ENCODE measurements at places on chromosomes 13 and 19.
A peak's percentile ranks its signal among the peaks of the same experiment; 100 is the strongest.

- DNase-seq, result peak; percentile 83
Observed at GRCh38 chr19:3608750-3609322, 2.2 kb upstream of the TBXA2R start.

- DNase-seq, result peak; percentile 66
Observed at GRCh38 chr19:43624933-43625332, 5.5 kb upstream of the ZNF428 start.

- no peak for DNase-seq
Observed at GRCh38 chr13:60334310-60334709, 62.7 kb upstream of the TDRD3 start.

- DNase-seq, result no peak
Observed at GRCh38 chr13:100211016-100211710, 122.3 kb downstream of the PCCA start.

GRCh38 chr19:55552620-55553019 is 7.3 kb upstream of the SBK3 start:
- no peak for DNase-seq

GRCh38 chr19:46350029-46350757 is 3.3 kb downstream of the PPP5C start:
- DNase-seq, result peak; percentile 32

DNA sequence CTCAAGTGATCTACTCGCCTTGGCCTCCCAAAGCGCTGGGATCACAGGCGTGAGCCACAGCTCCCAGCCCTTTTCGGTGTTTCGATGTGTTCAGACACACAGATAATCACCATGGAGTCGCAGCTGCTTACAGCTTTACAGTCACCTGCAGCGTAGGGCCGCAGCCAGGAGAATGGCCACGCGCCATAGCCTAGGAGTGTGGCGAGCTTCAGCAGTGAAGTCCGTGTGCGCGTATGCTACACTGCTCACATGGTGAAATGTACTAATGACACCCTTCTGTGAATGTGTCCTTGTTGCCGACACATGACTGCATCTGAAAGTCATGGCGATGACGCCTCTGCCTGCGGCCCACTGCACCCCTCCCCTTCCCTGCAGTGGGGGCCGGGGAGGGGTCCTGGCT is 23.6 kb downstream of the AP3D1 start:
- no peak for DNase-seq

DNA sequence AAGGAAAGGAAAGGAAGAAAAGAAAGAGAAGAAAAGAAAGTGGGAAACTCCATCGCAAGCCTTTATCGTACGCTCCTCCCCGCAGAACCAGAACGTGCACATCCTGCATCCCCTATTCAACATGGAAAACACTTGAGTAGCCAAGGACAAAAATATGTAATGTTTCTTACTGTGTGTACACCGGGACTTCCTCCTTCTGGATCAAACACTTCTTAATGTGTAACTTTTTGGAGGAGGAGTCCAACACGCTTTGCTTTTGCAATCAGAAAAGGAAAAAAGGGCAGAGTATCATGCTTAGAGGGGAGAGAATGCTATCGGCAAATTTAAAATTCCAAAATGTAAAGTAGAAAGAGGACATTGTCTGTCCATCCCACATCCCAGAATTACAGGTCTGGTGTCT is 7.8 kb upstream of the SHFL start:
- DNase-seq, result no peak

- DNase-seq, result no peak
Observed at GRCh38 chr13:33793726-33794125, 24.2 kb upstream of the RFC3 start.

- no peak for DNase-seq
Observed at GRCh38 chr13:88649855-88650254, 978.7 kb downstream of the SLITRK5 start.

GRCh38 chr19:36256853-36257519 is 42.1 kb downstream of the ZNF146 start:
- no peak for DNase-seq

DNA sequence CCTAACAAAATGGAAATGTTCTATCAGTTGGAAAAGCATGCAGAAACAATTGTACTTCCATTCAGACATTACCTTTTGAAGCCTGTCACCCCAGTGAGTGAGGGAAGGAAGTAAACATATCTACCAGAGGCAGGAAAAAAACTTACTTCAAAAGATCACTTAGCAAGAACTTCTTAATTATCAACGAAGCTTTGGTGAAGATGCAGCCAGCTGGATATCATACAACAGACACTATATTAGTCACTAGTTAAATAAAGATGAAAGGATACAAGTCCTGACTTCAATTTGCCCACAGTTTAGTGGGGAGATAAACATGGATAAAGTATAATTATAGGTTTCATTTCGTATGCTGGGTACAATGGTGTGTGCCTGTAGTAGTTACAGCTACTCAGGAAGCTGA is 148.8 kb downstream of the TNFRSF19 start:
- no peak for DNase-seq

GRCh38 chr19:18629166-18630088 is 7.4 kb upstream of the KLHL26 start:
- no peak for DNase-seq

GRCh38 chr13:31725841-31726240 is 13.5 kb upstream of the RXFP2 start:
- DNase-seq, result no peak

- DNase-seq, result peak; percentile 62
Observed at GRCh38 chr19:1632462-1633268, 19.8 kb downstream of the TCF3 start.

- peak; percentile 55 for DNase-seq
Observed at GRCh38 chr13:30685320-30685859, 50.0 kb upstream of the ALOX5AP start.

DNA sequence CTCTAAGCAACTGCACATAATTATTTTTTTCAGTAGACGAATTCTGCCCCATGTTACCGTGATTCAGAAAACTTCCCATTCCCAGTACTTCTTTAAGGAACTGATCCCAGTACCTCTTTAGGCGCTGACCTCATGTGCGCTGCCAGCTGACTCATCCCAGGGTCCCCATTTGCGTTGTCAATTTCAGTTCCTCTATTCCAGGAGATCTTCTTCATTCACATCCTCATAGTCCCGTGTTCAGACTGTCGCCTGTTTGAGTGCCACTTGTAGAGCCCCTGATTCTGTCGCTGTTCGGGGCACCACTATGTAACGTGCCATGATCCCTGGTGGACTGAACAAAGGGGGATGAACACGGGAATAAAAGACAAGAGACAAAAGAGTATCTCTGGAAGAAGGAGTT is 16.4 kb downstream of the FPR3 start:
- DNase-seq, result peak; percentile 66

DNA sequence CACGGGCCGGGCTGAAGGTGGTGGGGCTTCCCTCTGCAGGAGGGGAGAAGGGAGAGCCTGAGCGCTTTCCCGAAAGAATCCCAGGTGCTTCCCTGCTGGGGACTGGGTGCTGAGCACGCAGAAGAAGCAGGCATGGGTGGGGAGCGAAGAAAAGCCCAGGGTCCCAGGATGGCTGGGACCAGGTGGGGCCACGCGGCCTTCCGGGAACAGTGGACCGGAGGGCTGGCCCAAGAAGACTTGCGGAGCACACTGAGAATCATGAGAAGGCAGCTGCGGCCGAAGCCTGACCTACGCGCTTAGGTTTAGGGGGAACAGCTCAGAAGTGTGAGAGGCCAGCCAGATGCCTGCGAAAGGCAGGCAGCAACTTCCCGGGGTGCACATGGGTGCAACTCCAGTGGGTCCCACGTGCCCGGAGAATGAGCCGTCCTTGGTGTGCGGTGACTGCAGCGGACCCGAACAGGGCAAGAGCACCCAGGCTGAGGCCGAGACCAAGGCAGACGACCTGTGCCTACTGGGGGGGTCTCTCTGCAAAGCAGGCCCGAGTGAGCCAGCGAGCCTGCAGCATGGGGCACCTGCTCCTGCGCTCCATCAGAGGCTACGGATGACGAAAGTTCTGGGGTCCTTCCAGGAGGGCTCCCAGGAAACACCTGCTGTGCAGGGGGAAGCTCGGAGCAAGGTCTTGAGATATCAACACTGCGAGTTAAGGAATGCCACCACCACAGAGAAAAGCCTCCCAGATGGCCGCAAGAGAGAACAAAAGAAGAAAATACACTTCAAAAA is 52.4 kb downstream of the MLLT1 start:
- no peak for DNase-seq

DNA sequence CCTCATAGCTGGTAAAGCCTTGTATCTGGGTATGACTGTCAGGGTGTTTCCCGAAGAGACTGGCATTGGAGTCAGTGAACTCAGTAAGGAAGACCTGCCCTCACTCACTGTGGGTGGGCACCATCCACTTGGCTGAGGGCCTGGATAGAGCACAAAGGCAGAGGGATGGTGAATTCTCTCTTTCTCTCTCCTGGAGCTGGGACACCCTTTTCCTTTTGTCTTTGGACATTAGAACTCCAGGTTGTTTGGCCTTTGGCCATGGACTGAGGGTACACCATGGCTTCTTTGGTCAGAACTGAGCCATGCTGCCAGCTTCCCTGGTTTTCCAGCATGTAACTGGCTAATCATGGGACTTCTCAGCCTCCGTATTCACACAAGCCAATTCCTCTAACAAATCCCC is 4.6 kb upstream of the CEACAM1 start:
- no peak for DNase-seq

DNA sequence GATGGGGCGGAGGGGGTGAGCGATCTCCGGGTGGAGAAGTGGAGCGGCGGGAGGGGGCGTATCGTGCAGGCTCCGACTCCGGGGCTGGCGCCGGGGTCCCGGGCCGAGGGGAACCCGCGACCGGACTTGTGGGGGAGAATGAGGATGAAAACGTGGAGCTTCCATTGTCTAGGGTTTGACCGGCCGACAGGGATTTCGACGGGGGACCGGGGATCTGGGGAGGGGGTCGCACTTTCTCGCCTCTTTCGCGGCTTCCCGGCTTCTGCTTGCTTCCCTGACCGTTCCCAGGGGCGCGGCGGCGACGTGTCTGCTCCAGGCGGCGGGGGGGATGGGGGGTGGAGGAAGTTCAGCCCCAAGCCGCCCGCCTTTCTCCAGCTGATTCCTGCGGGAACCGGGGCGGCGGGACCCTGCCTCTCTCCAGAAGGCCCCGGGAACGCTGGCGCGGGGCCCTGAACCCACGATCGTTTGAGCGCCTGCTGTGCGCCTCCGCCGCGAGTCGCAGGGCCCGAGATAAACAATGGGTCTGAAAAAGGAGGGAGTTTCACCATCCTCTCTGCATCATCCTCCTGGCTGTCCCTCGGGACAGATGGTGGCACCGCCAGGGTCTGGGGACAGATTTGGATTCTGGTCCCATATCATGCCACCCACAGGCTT is 790 bp downstream of the TPM4 start:
- DNase-seq, result peak; percentile 91

DNA sequence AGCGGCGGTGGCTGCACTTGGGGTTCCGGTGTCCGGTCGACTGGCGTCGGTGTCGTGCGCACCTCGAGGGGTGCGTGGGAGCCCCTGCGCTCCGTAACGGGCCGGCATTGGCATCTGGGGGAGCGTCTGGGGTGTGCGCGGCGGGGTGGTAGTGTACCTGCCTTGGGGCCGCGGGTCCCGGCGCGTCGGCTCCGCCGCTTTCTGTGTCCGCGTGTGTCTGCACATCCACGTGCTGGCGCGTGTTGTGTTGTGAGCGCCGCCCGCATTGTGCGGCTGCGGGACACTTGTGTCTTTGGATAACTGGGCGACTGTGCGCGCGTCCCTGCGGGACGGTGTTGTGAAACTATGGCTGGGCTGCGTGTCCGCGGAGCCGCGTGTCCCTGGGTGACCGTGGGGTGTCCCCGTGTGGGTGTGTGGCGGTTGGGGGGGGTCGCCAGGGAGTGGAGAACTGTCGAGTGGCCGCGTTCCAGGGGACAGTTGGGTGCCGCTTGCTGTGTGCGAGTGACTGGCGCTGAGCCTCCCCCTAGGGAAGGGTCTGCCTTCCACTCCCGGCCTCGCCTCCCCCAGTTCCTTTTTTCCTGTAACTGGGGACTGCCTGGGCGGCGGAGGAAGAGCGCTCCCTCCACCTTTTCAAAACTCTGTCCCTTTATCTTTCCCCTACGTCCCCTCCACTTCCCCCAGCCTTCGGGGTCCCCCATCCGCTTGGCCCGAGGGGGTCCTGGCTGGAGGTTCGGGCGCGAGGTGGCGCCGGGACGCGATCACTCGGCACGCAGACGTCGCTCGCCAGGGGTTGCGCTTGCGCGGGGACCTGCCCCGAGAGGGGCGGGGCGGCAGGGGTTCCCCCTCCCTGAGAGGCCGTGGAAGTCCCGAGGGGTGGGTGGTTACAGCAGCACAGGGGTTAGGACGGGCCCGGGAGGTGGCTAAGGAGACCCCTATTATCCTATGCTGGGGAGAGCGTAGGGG is 5.7 kb upstream of the NFIC start:
- peak; percentile 93 for DNase-seq

Measured in upper lobe of left lung (tissue), 6 donors.